ENCODE measurements at places on chromosomes 12 and 14. TPM values are rescaled to one million over a fixed set of nuclear protein-coding genes. Genes with fewer than 3 reads are reported as not detected.

CLEC4D gene
- total RNA-seq: not detected

GUCY2C gene
- not detected for total RNA-seq

PUS7L gene
- 18.9 TPM for total RNA-seq

SRGAP1 gene
- 26.1 TPM for total RNA-seq

RNASE3 gene
- not detected for total RNA-seq

CMAS gene
- total RNA-seq: 16.8 TPM

SERPINA9 gene
- under 0.01 TPM for total RNA-seq

MSI1 gene
- under 0.01 TPM for total RNA-seq

METTL25 gene
- total RNA-seq: 20.6 TPM

HOXC11 gene
- total RNA-seq: 1.1 TPM

CPNE6 gene
- not detected for total RNA-seq

GLT1D1 gene
- not detected for total RNA-seq

LHX5 gene
- not detected for total RNA-seq

MDGA2 gene
- not detected for total RNA-seq

TAS2R8 gene
- 0.36 TPM for total RNA-seq
